ENCODE measurements at places on chromosomes 4 and X.
A peak's percentile ranks its signal among the peaks of the same experiment; 100 is the strongest.

DNA sequence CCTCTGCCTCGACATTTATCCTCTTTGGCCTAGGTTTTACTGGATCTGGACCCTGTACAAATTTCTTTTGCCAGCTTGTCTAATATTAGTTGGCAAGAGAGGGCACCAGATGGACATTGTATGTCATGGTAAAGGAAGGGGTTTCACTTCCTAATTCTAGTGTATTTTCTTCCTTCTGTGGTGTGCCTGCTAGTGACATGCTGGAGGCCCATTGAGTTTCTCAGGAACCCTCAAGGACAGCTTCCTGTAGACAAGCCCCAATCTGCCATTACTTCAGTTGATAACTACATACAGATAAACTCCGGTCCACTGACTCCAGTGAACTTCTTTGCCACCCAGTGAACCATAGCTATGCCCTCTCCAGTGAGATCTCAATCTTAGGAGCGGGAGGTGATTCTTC is 116.9 kb downstream of the STPG2 start:
- DNase-seq: no peak

DNA sequence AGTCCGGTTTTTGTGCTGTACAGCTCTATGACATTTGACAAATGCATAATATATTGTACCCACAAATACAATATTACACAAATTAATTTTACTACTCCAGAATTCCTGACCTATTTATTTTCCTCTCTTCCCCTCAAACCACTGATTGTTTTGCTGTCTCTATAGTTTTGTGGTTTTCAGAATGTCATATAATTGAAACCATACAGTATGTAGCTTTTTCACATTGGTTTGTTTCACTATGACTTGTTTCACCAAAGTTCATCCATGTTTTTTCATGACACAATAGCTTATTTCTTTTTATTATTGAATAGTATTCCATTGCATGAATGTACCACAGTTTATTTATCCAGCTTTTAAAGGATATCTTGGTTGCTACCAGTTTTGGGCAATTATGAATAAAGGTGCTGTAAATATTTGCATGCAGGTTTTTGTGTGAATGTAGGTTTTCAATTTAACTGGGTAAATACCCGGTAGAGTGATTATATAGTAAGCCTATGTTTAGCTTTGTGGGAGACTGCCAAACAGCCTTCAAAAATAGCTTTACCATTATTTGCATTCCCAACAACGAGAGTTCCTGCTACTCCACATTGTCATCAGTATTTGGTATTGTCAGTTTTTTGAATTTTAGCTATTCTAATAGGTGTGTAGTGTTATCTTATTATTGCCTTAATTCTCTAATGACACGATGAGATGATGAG is 25.9 kb downstream of the RNF175 start:
- DNase-seq: no peak

DNA sequence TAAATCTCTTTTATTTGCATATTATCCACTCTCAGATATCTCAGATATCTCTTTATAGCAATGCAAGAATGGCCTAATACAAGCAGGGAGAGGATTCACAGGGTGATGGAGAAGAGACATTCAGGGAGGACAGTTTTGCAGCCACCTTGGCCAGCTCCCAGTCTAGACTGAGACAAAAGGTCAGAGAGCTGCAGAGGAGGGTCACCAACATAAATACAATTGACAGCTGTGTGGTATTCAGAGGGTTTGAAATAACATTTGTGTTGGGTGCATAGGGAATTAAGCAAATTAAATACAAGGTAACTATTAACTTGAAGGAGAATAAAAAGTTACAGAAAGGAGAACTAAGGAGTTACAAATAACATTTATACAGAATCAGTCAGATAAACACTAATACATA is 189.5 kb upstream of the TAPT1 start:
- DNase-seq: no peak

GRCh38 chrX:132875650-132876522 is 82.5 kb downstream of the HS6ST2 start:
- no peak for DNase-seq

DNA sequence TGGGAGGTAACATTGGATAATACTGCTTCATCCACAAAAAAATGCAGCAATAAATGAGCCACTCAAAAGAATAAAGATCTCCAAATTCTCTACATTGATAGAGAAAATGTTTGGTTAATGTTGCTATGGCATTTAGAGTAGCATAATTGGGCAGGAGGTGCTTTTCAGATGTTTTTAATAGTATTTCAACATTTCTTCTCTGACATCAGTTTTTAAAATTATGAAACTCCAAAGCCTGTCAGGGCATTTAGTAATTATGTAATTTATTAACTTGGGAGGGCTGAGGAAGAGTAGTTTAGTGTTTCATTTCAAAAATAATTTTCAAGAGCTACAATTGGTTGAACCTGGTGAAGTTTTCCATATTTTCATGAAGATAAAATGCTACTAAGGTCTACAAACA is 211.3 kb upstream of the INTU start:
- DNase-seq: no peak

DNA sequence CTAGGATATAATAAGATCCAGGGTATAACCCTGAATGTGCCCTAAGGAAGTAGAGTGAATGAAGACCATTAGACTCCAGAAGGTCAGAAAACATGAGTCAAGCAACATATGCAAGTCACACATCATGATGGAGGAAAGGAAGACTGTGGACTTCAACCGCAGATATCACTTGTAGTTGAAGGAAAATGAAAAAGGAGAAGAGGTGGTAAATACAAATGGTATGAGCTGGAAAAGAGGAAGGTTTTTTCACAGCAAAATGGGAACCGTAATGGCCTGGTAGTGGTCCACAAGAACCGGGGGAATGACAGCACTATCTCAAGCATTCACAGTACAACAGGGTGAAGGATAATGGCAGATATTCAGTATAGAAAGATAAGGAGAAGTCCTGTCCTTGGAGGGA is 5.2 kb upstream of the SCFD2 start:
- DNase-seq: no peak

DNA sequence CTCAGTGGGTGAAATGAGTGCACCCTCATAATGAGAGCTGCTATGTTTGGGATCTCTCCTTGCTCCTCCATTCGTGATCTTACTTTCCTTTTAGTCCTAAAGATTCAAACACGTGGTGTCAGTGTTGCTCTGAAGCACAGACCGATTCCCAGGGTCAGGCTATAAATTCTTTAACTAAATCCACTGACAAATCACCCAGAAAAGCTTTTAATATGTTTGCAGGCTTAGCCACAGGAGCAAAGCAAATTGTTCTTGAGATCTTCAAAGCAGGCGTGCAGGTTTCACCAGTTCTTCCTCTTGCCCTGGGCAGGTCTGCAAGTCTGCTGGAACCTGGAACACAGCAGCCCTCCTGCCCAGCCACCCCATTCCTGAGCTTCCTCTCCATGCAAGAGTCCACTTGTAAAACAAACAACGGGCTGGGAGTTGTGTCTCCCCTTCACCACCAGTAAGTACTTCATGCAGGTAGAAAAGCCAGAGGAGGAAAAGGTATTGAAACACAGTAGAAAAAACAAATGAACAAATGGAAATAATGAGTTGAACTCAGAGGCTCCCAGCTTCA is 70.1 kb upstream of the ENPP6 start:
- DNase-seq: peak; percentile 40

- DNase-seq: no peak
These were observed 111.9 kb downstream of the SORBS2 start for GRCh38 chr4:185700048-185700447.

GRCh38 chrX:108464604-108465003 is 25.0 kb downstream of the COL4A5 start:
- DNase-seq: peak; percentile 76

GRCh38 chr4:35250761-35251160 is 993.6 kb downstream of the ARAP2 start:
- DNase-seq: no peak

DNA sequence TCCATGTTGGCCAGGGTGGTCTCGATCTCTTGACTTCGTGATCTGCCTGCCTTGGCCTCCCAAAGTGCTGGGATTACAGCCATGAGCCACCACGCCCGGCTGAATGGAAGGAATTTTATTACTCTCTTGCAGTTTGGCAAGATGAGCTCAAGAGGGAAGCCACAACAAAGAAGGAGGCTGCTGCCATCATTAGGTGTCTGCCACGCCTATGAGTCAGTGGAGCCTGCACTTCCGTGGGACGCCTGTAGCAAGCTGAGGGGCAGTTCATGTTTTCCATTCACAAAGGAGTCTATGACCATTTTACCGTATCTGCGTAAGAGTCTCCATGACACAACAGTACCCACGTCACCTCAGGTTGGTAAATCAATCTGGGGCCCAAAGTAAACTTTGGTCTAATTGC is 51.2 kb upstream of the CHRNA9 start:
- no peak for DNase-seq

GRCh38 chrX:69808375-69808774 is 192.5 kb downstream of the EDA start:
- DNase-seq: no peak

- DNase-seq: peak; percentile 6
These were observed 736.3 kb upstream of the PCDH7 start for GRCh38 chr4:29983890-29984289.

- DNase-seq: no peak
These were observed 56.2 kb upstream of the RAPGEF2 start for GRCh38 chr4:159046683-159047082.

DNA sequence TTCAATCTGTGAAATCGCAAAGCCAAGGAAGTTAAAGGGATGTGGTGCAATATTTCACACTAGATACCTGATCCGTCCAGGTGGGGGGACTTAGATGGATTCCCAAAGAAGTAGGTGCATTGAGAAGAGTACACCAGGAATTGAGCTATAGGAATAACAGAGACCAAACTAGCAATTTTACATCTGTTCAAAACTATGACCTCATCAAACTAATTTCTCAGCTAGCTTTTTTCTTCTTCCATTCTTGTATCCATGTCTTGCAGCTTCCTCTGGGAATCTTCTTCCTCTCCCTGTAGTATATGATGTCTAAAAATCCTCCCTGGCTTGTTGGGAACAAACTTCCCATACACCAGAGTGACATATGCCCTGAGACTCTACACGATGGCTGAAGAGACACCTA is 51.0 kb upstream of the PTPN13 start:
- no peak for DNase-seq

GRCh38 chr4:8394806-8395205 is 45.7 kb downstream of the ACOX3 start:
- DNase-seq: no peak

GRCh38 chrX:292900-293897 is 12.0 kb downstream of the PLCXD1 start:
- no peak for DNase-seq

DNA sequence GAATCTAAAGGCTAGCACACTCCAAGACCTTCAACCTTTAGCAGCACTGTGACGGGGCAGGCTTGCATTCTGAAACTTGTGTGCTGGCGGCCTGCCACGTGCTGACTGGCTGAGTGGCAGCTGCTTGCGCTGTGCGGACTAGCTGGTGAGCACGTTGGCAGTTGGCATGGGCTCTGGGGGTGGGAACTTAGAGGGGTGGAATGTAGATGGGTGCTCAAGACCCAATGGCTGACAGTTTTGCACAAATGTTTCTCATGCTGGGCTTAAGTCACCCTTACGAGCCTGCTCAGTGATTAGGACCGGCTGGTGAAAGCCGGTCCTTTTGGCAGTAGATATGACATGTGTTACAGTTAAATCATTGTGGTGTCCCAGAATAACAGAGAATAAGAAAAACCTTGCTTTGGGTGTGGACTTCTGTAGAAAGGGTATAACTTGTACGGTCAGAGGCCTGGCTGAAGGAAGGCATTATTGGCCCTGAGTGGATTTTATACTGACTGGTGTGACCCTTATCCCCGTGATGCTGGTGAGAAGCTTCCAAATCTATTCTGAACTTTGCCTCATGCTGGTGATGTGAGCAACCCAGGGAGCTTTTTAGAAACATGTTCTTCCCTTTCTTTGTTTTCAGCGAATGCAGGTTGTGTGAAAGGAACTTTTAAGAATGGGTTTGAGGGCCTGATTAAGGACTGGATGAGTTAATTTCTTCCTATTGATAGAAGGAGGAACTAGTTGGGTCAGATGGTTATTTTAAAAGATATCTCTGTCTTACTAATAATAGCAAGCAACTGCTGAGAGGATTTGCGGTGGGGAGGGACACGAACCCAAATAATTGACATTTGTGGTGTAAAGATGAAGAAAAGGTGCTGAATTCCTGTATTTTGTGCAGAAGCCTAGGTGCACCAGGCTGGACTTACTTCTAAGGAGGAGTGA is 107.4 kb upstream of the SLC4A4 start:
- DNase-seq: peak; percentile 77

GRCh38 chr4:27141530-27141929 is 280.9 kb downstream of the STIM2 start:
- DNase-seq: no peak

- no peak for DNase-seq
These were observed 197.1 kb downstream of the LRBA start for GRCh38 chr4:150817804-150818528.

- DNase-seq: no peak
These were observed 37.5 kb upstream of the IQSEC2 start for GRCh38 chrX:53318766-53319353.

DNA sequence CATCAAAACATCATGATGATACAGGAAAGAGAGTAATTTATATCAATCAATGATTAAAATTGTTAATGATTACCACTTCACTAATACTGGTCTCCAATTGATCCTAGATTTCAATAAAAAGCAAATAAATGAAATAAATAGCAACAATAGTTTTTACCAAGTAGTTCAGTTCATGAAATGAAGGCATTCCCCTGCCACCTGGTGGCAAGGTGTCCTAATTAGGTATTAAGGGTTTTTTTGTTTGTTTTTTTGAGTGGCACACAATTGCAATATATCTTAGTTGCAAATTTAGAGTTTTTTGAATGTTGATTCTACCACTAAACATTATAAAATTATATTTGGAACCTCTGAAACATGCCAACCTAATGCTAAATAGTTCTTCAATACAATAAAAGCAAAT is 157.4 kb upstream of the PDE5A start:
- peak; percentile 9 for DNase-seq

- DNase-seq: no peak
These were observed at the start of gene CLNK for GRCh38 chr4:10684631-10685030. CLNK (minus strand) TSS chr4:10684768; CDS start chr4:10667869, 16,899 bp downstream.

DNA sequence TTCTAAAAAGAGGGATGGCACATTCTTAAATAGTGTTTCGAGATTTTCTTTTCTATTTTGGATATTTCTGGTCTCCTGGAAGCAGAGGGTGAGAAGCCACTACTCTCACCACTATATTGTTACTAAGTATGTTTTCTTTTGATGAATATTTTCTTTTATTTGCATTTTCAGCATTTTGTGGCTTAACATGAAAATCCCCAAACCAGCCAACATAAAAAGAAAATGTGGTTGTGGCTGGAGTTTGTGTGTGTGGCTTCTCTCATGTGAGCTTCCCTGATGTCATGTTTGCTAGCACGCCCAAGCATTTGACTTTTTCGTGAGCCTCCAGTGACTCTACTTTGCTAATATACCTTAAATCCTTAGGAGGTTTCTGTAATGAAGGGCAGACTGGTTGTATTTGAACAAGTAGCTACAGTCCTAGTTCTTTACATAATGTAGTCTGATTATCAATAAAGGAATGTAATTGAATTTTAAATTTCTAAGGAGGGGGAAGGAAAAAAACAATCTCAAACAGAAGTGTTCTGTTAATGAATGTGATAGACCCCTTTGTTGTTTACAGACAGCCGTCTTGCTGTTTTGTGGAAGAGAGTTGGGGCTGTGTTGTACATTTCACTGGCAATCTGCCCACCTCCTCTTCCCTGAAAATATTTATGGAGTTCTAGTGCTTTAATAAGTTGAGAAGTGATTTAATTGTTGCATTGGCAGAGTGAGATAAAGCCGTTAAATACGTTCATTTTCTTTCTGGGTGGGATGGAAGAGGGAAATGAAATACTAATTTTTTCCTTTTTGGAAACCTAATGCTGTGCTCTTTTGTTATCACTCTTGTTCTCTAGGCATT is 114.6 kb downstream of the ARHGAP10 start:
- no peak for DNase-seq

- peak; percentile 85 for DNase-seq
These were observed 214.8 kb downstream of the SPCS3 start for GRCh38 chr4:176534566-176534965.
